ENCODE measurements at places on chromosomes 5 and 9.
A peak's percentile ranks its signal among the peaks of the same experiment; 100 is the strongest.

- no peak for DNase-seq
Observed at GRCh38 chr9:755454-756381, 85.8 kb upstream of the DMRT1 start.

GRCh38 chr5:45417285-45417998 lies 278.7 kb downstream of the HCN1 start:
- DNase-seq, result no peak

DNA sequence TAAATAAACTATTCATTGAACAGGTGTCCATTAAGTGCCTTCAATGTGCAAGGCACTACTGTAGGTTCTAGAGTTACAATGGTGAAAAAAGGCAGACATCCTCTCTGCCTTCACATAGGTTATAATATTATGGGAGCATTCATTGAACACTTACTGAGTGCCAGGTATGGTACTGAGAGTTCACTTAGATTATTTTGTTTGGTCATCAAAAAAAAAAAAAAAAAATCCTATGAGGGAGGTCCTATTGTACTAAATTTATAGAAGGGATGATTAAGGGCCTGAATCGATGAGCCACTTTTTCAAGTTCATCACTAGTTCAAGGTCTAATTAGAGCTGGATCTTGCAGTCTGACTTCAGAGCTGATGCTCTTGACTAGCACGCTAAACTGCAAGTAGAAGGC lies 22.8 kb upstream of the PANK3 start:
- DNase-seq, result no peak

GRCh38 chr5:21654-22233 lies 70.2 kb upstream of the PLEKHG4B start:
- no peak for DNase-seq

- no peak for DNase-seq
Observed at GRCh38 chr5:106530150-106530549, 1140.6 kb downstream of the EFNA5 start.

DNA sequence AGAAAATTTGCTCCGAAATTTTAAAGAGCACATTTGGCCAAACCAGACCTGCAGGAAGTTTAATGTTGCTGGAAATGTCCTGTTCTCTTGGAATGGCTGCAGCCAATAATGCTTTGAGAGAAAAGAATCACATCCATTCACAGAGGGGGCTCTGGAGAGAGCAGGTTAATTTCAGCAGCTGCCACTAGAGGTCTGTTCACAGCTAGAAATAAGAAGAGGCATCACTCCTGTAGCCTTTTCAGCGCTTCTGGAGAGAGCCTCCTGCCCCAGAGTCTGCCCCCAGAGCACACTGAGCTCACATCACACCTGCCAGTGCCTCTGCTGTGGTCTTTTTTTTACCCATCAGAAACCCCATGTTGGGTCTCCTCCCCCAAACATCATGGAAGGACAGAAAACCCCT lies 124.8 kb upstream of the RAD23B start:
- no peak for DNase-seq

DNA sequence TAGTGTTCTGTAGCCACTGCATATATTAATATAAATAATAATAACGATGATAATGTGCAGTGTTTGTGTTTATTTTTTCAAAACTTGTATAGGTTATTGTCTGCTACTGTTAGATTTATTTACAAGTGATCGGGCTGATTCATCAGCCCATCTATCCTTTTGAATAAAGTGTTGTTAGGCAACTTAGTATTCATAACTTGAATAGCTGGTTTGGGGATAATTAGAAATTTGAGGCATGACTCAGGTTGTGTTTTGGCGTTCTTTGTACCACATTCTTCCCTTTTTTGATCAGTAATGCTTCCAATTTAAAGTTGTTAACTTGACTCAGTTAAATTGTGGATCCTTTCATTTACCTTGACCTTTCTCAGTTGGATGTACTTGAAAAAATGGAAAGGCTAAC lies 69.7 kb downstream of the FOCAD start:
- no peak for DNase-seq

DNA sequence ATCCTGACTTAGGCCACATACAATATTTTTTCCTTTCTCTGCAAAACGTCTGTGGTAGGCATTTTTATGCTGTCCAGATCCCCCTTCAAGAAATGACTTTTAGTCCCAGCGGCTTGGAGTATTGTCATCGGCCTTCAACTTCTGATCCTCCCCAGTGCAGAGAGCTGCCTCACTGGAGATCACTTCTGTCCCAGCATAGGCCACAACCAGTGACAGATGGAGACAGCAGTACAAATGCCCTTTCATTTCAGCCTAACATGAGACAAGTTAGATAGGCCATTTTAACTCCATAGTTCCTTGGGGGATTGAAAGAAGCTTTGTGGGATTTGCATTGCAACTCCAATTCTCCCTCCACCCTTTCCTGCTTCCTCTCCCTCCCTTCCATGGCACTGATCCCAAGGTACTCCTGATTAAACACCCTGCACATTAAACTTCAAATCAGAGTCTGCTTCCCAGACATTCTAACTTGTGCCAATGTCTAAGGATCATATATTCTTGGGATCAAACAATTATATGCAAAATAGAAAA lies 3.2 kb upstream of the MAMDC2 start:
- no peak for DNase-seq

GRCh38 chr9:124580186-124580585 lies 73.0 kb upstream of the NR5A1 start:
- no peak for DNase-seq

DNA sequence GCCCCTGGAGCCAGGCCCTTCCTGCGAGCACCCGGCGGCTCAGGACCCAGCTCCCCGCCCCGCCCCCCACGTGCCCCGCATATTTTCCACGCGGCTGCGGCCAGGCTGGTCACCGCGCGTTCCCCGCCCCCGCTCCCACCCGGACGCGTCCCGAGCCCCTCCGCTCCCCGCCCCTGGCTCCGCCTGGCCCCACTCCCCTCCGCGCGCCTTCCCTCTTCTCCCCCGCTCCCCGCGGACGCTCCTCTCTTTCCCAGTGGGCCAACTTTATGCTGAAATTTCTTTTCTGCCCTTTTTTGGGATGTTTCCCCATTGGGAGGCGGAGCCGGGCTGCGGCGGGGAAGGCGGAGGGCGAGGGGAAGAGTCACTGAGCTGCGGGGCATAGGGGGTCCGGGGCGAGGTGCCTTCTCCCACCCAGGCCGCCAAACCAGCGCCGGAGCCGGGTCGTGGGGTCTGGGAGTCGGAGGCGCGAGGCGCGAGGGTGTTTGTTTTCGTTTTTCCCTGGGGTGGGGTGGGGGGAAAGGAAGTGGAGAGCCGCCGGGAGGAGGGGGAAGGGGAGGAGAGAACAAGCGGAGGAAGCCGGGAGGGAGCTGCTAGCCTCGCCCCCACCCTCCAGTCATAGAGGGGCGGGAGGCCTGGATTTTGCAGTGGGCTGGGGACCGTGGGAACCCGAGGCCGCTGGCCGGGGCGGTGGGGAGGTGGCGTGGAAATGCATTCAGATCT lies 1.0 kb upstream of the TPM2 start:
- DNase-seq, result peak; percentile 34

Measured in CD4-positive, alpha-beta T cell treated with Interleukin-21 for 1 hour (primary cell).